ENCODE measurements at places on chromosomes 1 and 21.

DNA sequence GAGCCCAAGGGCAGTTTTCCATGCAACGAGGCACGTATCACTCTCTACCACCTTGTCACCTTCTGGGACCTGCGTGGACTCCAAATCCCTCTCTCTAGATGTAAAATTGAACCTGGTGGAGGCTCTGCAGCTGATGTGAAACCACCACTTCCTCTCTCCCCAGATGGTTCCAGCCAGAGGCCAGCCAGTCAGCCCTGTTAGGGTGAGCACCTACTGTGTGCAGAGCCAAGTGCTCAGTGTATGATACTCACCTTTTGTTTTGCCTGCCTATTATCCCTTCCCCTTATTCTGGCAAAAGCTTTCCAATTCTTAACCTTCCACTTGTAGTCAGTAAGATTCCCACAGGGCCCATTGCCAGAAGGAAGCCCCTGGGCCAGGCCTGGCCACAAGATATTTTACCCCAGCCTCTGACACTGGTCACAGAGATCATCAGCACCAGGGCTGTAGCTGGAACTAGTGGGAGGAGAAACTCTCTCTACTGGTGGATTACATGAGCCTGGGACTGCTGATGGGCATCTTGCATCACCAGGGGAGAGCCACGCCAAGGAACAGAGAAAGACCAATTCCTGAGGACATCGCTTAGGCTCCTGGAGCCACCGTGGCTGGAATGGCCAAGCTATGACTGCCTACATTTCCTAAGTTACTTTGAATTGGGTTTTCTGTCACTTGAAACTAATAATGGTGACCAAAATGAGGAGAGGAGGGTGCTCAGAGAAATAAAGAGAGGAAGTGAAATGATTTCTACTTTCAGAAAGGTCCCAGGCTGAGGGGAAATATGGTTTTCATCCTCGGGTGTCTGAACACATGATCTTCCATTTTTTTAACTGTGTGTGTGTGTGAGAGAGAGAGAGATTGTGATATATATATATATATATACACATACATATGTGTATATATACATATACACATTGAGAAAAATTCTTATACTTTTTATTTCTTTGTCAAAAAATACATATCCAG is 26.6 kb upstream of the RD3 start:
- DNase-seq: no peak

- peak; percentile 84 for DNase-seq
These were observed 5.5 kb upstream of the MTMR11 start for GRCh38 chr1:149942207-149942606.

DNA sequence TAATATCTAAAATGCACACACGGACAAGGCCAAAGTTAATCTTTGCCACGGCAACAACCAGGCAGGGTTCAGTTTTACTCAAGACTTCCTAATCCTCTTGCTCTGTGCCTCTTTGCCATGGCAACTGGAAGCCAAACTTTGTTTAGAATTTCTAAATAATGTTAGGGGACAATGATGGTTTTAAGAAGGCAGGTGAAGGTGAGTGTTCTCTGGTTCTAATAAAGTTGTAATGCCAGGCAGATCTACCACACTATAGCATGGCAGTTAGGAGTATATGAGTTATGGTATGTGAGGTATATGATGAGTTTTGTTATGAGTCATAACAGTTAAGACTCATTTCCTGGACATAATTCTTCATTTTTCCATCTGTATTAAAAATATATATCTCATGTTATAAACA is 2.7 kb downstream of the PTPRC start:
- DNase-seq: no peak

- DNase-seq: no peak
These were observed 137.0 kb upstream of the AJAP1 start for GRCh38 chr1:4517186-4517954.

DNA sequence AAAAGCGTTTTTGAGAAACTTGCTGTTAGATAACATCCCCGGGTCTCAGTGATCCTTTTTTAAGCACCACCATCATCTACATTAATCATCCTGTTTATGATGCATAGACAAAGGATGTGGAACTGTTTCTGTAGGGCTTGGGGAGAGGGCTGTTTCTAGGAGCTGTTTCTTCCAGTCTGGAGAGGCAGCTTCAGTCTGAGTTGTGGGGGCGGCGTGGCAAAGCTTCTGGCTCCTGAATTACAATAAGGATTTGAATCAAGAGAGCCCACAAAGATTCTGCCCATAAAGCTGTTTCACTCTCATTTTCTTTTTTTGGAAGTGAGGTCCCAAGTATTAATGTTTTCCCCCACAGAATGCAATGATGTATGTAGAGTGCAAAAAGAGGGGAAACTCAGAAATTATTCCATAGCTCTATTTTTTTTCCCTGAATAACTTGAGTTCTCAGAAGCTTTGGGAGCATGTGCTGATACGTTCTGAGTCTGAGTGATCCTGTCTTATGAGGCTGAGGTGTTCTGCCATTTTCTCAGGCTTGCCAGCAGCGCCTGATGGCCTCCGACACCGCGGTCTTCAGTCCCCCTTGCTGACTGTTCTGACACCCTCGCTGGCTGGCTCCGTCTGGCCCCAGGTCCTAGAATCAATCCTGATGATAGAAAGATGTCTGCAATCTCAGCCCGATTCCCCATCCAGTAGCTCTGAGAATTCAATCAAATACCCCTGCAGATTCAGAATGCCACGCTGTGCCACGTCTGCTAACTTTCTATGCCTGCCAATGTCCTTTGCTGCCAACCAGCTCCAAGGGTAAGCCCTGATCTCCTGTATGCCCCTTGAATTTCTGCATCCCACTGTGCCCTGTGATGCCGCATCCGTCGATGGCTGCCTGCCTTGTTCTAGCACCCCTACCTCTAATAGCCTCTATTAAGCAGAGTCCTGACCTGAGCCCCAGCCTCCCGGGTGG is 92.4 kb upstream of the AKT3 start:
- no peak for DNase-seq

DNA sequence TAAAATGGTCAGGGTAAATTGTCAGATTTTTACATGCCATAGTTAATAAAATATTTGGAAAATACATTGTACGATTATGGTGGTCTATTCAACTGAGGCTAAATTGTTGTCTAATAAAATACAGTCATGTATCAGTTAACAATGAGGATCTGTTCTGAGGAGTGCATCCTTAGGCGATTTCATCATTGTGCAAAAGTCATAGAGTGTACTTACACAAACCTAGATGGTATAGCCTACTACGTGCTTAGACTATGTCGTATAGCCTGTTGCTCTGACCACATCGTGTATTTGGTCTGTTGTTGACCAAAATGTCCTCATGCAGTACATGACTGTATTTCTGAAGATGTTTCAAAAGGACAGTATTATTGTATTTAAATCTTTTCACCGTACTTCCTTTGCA is 5.2 kb downstream of the EEIG2 start:
- no peak for DNase-seq

DNA sequence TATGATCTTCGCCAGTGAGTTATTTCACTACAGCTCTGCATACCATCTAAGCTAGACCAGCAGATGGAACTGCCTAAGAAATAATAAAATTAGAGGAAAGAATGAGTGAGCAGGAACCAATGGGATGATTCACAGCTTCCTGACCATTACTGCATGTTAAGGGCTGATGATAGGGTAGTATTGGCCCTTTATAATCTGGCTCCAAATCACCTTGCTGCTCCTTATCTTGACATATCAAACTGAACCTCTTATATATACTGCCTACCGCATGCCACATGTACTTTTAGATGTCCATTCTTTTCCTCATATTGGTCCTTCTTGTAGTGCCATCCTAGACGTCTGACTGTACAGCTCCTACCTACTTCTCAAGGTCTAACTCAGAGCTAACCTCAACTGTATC is 524.4 kb downstream of the DPYD start:
- no peak for DNase-seq

- no peak for DNase-seq
These were observed 265.1 kb downstream of the SIPA1L2 start for GRCh38 chr1:232364654-232365382.

DNA sequence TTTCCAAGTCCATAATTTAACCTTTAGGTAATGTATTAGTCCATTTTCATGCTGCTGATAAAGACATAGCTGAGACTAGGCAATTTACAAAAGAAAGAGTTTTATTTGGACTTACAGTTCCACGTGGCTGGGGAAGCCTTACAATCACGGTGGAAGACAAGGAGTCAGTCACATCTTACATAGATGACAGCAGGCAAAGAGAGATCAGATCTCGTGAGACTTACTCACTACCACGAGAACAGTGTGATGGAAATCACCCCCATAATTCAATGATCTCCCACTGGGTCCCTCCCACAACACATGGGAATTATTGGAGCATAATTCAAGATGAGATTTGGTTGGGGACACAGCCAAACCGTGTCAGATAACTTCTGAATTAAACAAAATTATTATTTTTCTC is 44.0 kb downstream of the CNIH3 start:
- DNase-seq: no peak

- peak; percentile 79 for DNase-seq
These were observed 2.2 kb downstream of the CAMK1G start for GRCh38 chr1:209585672-209586071.

GRCh38 chr1:25011275-25011674 is 81.2 kb upstream of the RUNX3 start:
- no peak for DNase-seq

- DNase-seq: no peak
These were observed 21.1 kb downstream of the TFAP2E start for GRCh38 chr1:35594005-35594760.

DNA sequence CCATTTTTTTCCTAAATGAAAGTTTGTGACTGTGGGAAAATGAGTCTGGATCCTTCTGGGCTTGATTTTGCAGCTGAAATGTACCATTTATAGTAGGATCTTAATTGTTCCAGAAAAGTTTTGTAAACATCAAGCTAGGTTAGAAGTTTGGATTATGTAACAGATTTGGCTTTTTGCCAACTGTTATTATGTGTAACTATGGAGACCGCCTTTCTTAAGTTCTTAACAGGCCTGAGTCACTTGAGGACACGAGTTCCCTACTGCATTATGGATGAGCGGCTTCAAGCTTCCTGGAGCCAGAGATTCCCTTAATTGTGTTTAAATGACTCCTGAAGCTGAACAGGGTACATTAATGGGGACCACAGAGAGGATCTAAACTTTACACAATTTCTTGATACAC is 22.2 kb downstream of the SLC25A33 start:
- no peak for DNase-seq

DNA sequence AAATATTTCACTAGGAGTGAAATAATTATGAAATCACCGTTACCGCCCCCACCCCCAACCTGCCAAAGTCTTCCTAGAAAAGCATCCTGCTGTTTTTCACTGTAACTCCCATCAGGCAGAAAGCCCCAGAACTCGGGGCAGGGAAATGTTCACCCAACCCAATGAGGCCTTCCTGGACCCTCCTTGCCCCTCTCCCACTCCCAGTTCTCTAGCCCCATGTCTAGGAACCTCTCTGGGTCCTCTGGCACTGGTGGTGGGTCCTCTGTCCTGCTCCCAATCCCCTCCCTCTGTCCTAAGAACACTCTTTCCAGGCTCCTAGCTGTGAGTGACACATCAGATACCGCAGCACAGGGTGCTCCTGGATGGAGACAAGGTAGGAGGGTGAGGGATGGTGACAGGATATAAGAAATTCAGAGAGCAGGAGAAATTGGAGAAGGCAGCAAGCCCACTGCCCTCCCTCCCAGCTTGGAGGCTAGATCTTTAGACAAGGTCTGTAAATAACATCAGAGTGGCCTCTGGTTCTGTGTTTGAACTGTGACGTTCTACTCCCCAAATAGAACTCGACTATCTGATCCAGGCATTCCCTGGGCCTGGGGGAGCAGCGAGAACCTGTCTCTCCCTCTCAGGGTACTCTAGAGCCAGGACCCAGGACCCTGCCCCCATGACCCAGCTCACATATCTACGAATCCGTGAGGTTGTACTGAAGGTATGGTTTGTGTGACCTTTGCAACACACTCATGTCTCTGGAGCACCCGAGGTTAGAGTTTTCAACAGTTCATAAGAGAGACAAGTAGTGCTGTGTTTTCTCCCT is 23.3 kb upstream of the BTG2 start:
- no peak for DNase-seq

- peak; percentile 90 for DNase-seq
These were observed 16.7 kb downstream of the ALX3 start for GRCh38 chr1:110053552-110054428.

- DNase-seq: peak; percentile 92
These were observed at the start of gene HES5 for GRCh38 chr1:2529784-2530512. HES5 (minus strand) TSS chr1:2530263; CDS start chr1:2530164, 99 bp downstream.

- no peak for DNase-seq
These were observed 76.2 kb downstream of the ERG start for GRCh38 chr21:38422082-38422481.

DNA sequence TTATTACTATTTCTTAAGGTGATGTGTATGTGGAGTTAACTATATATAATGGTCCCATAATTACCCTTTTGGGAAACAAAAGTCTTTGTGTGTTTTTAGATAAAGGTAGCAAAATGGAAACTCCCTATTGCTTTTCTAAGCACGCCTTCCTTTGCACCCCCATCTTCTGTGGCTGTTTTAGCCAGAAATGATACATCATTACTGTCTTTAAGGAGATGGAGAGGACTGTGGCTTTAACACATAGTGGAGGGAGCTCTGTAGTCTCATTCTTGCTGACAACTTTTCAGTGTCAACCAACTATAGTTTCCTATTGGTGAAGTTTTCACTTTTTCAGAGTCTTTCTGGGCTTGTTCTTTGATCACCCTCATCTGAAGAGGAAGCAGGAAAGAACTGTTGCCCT is 1.0 kb downstream of the APOBEC4 start:
- DNase-seq: no peak

GRCh38 chr1:87829360-87829759 is 500.7 kb downstream of the LMO4 start:
- DNase-seq: no peak

GRCh38 chr21:44521928-44522752 is 17.9 kb downstream of the KRTAP10-1 start:
- DNase-seq: peak; percentile 70

- peak; percentile 94 for DNase-seq
These were observed 93.9 kb downstream of the ADCY10 start for GRCh38 chr1:167819849-167820683.

- no peak for DNase-seq
These were observed 13.6 kb downstream of the EVA1C start for GRCh38 chr21:32426066-32426465.

DNA sequence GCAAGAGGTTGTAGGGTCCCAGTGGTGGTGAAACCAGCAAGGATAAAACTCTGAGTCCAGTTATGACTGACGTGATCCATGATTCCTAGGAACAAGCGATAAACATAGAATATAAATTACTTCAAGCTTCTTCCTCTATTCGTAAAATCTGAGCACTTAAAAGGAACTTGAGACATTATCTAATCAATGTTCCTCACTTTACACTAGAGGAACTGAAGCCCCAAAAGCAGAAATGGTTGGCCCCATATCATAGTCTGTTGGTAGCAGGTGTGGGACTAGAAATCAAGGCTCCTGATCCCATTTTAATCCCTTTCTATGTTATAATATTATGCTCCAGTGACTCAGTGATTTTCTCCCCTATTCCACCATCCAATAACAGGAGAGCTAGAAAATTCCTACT is 21.9 kb upstream of the MNDA start:
- DNase-seq: no peak

DNA sequence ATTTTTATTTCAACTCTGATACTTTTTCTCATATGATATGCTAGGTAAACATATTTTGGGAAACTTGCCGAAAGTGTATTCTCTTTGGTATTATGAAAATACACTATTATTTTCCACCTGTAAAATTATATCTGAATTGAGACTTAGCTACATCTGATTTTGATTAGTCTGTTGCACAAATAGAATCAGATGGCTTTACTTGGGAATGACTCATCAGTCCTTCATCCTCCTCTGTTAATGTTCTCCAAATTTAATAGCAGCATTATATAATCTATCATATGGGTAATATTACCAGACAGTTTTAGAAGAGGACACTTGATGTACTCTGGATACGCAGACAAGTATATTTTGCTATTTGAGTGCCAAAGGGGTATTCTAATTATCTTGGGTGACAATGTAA is 245.3 kb downstream of the CTH start:
- DNase-seq: no peak

- no peak for DNase-seq
These were observed 26.7 kb upstream of the GLIS1 start for GRCh38 chr1:53765657-53766056.
